ENCODE measurements at places on chromosomes 3 and 15.
A peak's percentile ranks its signal among the peaks of the same experiment; 100 is the strongest.

GRCh38 chr15:41215708-41216107, 14.8 kb downstream of the EXD1 start:
- no peak for DNase-seq

GRCh38 chr15:76866008-76866407, 39.1 kb downstream of the SCAPER start:
- DNase-seq: peak; percentile 2

DNA sequence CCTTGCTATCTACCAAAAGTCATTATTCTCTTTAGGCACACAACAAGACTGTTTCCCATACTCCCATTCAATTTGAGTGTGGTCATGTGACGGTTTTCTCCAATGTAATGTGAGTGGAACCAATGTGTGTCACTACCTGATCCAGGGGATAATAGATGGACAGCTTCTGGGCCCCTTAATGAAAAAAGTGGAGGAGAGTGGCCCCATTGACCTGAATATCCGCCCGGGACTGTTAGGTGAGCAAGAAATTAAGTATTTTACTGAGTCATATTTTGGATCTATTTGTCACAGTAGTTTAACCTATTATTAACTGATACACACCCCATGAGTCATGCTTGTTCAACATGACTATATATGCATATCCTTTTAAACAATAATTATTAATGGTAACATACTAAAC, 15.1 kb upstream of the ARID3B start:
- DNase-seq: peak; percentile 73

DNA sequence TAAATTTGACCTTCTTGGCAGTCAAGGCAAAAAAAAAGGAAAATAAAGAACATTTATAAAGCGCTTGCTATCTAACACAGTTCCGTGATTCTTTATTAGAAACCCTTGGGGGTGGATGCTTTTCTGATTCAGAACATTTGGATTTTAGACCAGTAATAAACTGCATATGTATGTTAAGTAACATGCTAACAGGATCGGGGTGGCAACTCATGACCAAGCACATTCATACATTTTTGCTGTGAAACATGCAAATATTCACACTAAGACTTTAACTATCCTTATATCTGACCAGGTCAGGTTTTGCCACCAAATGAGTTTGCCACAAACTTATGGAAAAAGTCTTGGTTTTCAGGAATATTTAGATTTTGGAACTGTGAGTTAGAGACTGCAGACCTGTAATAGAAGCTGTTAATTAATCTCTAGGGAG, 30.4 kb upstream of the KLF13 start:
- DNase-seq: no peak

DNA sequence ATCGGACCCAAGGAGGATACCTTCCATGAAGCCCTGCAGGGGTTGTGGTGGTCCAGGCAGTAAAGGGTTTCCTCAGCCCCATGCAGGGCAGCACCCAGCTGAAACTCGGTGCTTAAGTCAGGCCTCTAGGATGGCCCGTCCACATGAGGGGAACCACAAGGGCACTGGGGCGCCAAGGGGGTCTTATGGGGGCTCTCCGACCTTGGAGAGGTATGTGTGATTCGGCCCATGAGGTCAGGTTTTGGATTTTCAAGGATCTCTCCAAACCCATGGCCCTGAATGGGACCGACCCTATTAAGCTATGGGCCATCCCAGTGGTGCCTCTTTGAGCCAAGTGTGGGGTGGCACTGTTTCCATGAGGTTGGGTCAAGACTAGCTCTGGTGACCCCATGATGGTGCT, 233.3 kb downstream of the SNRPN start:
- no peak for DNase-seq

DNA sequence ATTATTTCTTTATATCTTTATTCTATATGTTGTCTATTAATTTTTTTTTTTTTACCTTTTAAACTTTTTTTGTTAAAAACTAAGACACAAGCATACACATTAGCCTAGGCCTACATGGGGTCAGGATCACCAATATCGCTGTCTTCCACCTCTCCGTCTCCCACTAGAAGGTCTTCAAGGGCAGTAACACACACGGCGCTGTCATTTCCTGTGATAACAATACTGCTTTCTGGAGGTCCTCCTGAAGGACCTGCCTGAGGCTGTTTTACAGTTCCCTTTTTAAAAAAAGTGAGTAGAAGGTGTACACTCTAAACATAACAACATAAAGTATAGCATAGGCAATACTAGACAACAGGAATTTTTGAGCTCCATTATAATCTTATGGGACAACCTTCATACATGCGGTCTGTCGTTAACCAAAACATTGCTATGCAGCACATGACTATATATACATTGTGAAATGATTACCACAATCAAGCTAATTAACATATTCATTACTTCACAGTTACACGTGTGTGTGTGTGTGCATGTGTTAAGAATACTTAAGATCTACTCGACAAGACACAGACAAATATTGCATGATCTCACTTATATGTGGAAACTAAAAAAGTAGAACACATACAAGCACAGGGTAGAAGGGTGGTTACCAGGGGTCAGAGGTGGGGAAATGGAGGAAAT, 20.8 kb downstream of the RAB6B start:
- no peak for DNase-seq

DNA sequence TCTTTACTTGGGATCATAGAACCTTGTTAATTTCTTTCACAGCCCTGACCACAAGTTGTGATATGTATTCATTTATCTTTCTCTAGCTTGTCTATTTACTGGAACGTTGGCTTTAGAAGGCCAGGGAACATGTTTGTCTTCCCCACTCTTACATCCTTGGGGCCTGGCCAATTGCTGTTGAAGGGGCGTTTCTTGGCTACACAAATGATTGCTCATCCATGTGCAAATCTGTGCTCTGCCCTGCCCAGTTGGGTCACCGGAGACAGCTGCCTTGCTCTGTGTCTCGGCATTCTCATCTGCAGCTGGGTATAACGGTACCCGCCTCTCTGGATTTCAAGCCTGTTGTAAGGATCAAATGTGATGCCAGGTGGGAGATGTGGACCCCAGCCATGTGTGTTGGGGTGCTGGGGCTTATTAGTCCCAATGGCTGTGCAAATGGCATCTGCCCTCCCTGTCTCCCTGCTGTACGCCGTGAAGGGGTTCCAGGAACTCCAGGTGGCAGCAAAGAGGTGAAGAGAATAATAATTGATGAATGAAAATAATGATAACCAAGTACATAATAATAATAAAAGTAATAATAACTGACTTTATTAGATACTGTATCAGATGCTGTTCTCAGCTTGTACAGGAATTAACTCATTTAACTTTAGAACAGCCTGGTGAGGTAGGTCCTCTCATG, 24.0 kb upstream of the TLE3 start:
- peak; percentile 66 for DNase-seq

DNA sequence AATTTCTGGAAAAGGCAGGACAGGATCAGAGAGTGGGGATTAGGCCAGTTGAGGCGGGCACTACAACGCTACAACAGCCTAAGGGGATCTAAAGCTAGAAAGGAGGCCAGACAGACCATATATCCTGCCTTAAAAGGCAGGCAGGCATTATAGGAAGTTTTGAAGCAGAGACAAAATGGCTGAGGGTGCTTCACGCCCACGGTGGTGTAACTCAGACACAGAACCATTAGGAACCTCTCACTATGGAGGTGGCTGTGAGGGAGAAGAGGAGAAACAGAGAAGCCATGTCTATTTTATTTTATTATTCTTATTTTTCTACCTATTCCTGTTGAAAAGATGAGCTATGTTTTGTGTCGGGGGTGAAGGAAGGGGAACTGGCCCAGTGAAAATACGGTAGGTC, 2.1 kb upstream of the USP4 start:
- no peak for DNase-seq

DNA sequence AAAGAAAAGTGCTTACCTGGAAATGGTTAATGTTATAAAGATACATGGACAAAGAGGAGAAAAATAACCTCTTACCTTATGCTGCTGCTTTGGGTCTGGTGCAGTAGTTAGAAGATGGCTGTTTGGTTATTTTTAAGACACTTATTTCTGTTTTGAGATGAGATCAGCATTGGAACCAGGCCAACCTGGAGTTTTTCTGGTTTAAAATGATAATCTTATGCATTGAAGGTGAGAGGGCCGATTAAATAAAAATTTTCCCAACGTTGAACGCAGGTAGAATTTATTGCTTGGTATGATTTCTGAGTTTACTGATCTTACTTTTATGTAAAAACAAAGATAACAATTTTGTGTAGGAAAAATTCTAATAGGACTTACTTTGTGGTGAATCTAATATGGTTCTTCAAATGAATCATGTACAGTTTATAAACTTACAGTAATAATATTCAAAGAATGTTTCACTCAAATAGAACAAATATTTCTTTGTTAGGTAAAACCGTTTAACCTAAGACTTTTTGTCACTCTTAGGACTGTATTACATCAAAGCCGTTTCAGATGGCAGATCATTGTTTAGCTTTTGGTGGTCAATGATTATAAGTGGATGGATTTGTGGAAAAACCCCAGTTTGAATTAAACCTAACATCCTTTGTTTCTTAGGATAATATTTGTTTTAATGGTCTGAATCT, 14.9 kb downstream of the UBE2E2 start:
- peak; percentile 9 for DNase-seq

DNA sequence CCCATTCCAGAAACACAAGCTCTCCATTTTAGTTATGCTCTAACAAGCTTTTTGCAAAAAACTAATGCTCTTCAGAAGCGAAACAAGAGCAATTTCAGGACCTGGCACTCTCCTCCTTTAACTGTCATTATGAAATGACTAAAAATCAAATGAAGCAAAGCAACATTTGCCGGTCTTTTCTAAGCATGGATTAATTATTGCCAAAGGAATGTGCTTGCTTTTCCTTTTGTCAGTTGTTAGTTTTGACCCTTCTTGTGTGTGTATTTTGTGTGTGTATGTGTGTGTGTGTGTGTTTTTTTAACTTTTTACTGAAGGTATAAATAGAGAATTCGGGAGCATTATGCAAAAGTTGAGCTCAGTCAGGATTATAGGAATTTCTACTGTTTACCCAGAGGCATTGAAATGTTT, 509.1 kb downstream of the TUSC7 start:
- no peak for DNase-seq

GRCh38 chr15:51450001-51450400, 108.5 kb downstream of the GLDN start:
- peak; percentile 7 for DNase-seq

DNA sequence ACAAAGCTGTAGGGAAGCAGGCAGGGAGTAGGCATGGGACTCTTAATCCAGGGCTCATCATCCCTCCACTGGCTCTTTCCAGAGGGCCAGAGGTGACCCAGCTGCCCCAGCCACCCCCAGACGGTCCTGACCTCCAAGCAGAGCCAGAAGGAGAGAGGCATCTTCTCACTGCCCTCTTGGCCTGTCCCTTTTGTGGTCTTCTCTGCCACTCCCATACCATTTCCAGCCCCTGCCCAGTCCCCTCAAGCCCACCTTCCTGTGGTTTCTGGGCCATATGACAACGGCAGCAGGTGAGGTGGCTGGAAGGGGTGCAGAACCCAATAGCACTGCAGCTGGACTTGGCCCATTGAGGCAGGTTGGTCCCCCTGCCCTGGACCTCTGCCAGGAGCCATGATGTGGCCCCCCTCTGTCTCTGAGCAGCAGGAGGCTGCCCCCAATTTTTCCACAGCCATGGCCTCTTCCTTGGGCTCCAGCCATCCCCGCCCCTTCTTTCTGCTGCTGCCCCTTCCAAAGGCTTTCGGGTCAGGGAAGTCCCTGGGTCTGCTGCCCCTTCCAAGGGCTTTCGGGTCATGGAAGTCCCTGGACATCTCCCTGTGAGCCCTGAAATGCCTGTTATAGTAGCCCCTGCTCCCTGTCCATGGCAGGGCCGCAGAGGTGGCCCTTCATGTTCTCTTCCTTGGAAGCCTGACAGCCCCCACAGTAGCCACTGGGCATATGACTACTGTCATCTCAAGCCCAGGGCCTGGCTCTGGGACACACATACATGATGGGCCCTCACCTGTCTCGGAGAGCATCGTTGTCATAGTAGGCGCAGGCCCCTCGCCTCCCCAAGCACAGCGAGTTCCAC, 39.5 kb upstream of the RAB6B start:
- DNase-seq: no peak

DNA sequence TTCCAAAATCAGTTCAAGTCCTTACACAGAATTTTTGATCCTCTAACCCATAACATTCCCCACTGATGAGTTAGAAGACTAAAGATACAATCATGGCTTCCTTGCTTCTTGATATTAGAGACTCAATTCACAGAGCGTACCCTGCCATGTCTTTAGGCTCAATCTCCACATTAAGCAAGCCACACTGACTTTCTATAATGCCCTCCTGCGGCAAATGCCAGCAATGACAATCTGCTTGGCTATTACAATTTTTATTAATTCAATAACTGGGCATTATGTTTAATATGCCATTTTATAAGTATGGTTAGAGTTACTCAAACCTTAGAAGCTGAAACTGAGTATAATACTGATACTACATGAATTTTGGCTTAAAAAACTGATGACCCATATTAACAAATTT, 479.7 kb upstream of the NR2F2 start:
- DNase-seq: no peak

- no peak for DNase-seq
Measured at GRCh38 chr3:168469436-168469835, 373.7 kb upstream of the GOLIM4 start.

- peak; percentile 2 for DNase-seq
Measured at GRCh38 chr15:33581032-33581431, 270.3 kb downstream of the RYR3 start.

DNA sequence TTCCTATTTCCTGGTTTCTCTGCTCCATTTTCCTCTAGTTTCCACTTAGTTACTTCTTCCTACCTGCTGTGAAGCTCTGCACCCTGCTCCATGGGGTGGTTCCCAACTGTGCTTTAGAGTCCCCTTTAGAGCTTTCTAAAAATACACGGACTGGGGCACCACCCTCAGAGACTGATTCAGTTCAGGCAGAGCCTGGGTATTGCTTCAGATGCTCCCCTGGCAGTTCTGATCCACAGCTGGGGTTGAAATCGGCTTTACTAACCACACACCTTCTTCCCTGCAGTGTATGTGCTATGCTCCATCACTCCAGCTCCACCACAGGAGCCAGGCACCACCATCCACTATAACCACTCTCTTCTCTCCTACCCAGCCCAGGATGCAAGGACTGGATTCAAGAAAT, 12.6 kb downstream of the ANP32A start:
- no peak for DNase-seq

DNA sequence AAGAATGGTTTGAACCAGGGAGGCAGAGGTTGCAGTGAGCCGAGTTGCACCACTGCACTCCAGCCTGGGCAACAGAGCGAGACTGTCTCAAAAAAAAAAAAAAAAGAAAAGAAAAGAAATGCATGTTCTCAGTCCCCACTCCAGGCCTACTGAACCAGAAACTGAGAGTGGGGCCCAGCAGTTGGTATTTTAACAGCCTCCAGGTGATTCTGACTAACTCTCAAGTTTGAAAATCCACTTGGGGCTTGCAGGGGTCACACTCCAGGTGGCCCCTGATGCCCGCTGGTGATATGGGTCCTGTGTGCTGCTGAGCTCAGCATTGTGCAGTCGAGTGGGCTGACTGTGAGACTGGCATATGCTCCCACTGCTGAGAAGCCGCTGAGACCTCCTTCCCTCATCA, 133.7 kb upstream of the C2CD4B start:
- no peak for DNase-seq

GRCh38 chr3:101124125-101124524, 130.9 kb upstream of the ABI3BP start:
- peak; percentile 72 for DNase-seq
